ENCODE measurements at places on chromosomes 13 and 19.

GRCh38 chr13:75468098-75468497, 13.9 kb downstream of the TBC1D4 start:
- no peak for DNase-seq

- DNase-seq: no peak
Measured at GRCh38 chr13:26721251-26722121, 39.1 kb downstream of the GPR12 start.

- DNase-seq: no peak
Measured at GRCh38 chr13:58376349-58376748, 744.8 kb downstream of the PCDH17 start.

- no peak for DNase-seq
Measured at GRCh38 chr19:728011-728410, 19.3 kb downstream of the PALM start.

GRCh38 chr19:33785795-33786194, 10.9 kb upstream of the KCTD15 start:
- no peak for DNase-seq

DNA sequence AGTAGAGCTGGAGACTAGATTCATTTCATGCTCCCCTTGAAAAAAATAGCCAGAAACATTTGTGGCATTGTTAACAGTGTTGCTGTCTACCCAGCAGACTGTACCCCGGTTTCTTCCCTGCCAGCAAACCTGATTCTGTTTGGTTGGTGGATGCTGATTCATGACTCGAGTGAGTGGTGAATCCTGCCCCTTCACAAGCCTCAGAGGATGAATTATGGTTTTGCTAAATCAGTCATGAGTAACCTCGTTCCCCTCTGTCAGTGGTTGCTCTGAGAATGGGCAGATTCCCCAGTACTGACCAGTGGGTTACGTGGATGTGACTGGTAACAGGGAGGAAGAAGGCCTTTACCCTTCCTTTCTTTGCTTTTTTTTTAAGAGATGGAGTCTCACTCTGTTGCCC, 10.1 kb downstream of the NLRP12 start:
- no peak for DNase-seq

- no peak for DNase-seq
Measured at GRCh38 chr19:5103061-5103701, 134.3 kb downstream of the KDM4B start.

DNA sequence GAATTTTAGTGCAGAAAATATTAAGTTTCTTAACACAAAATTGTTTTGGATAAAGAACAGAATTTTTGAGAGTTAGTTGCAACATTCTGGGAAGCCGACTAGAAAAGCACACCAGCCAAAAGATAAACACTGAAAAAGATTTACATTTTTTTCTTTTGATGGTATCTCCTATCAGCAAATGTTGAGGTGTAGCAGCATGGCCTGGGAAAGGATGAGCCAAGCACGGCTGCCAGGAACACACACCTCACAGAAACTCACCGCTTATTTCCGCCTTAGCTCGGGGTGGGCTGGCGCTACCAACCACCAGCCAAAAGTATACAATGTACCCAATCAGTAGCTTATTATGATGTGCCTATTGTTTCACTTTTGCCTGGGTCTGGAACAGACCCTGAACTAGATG, 134.7 kb downstream of the MIPEP start:
- DNase-seq: no peak

- no peak for DNase-seq
Measured at GRCh38 chr13:48093588-48093987, 1.3 kb downstream of the MED4 start.

DNA sequence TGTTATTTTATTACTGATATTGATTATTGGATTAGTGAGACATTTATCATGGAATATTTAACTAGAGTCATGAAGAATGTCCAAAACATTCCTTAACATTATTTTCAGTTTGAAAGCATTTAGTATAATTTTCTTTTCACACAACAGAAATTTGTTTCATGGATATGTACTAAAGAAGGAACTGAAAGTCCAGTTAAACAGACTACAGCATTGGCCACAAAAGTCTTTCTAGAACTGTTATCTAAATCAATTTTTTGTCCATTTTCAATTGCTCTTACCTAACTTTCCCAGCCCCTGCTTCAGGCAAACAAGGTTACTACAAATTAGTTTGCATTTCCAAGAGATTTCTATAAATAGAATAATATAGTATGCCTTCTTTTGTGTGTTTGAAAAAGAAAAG, 1018.0 kb upstream of the PCDH20 start:
- no peak for DNase-seq

DNA sequence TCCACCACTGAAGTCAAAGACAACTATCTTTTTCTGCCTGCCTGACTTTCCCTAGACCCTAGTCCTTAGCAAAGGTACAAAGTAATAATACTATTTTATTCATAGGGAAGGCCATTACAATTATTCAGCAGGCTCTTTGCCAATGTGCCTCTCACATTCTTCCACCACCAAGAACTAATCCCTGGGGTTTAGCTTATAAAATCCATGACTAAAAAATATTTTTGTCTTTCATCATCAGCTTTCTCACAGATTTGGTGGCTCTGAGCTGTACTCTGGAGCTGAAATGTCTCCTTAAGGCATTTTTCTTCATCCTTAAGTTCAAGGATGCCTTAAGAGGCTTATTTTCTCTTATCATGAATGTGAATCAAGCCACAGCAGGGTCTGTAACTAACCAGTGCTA, 96.1 kb downstream of the OXGR1 start:
- DNase-seq: no peak

DNA sequence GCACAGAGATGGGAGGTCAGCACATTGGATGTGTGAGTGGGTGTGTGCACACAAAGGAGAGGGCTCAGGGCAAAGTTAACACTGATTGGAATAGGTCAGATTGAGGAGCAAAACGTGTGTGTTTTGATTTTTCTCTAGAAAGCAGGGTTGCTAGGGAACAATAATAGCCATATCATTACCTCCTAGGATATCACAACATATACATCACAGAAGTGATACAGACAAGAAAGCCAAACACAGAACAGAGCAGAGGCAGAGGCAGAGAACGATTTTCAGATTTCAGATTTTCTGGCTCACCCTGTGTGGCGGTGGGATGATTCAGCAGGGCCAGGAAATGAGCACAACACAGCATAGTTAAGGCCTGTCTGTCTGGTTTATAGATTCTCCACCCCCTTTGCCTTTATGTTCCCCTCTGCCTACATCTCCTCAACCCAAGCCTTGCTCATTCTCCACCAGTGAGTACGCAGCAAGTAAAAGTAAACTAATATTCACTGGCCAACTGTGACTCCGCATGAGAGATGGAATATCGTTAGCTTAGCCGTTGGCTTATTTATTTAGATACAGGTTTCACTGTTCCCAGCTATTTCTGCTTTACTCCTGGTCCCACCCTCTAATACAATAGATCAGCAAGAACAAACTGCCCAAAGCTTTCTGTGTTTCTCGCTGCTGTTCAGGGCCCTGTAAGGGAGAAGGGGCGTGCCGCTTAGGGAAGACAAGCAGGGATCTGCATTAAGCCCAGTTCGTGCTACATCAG, 182.7 kb upstream of the TSC22D1 start:
- no peak for DNase-seq

- no peak for DNase-seq
Measured at GRCh38 chr13:25237083-25237482, 50.2 kb downstream of the MTMR6 start.

DNA sequence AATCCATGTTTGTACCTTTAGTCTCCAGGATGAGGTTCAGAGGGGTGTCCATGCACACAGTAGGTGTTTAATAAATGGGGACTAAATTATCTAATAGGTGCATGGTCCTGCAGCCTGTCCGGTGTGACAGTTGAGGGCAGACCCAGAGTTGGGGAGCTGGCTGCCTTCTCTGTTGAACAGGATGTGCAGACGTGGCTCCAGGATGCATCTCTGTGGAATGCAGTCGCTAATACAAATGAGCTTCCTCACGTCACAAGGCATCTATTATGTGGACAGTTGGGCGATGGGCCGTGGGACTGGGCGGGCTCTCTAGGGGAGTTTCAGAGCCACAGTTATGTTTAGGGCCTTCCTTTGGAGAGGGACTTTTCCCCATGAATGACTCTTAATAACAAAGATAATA, 71.0 kb downstream of the SIPA1L3 start:
- DNase-seq: no peak

DNA sequence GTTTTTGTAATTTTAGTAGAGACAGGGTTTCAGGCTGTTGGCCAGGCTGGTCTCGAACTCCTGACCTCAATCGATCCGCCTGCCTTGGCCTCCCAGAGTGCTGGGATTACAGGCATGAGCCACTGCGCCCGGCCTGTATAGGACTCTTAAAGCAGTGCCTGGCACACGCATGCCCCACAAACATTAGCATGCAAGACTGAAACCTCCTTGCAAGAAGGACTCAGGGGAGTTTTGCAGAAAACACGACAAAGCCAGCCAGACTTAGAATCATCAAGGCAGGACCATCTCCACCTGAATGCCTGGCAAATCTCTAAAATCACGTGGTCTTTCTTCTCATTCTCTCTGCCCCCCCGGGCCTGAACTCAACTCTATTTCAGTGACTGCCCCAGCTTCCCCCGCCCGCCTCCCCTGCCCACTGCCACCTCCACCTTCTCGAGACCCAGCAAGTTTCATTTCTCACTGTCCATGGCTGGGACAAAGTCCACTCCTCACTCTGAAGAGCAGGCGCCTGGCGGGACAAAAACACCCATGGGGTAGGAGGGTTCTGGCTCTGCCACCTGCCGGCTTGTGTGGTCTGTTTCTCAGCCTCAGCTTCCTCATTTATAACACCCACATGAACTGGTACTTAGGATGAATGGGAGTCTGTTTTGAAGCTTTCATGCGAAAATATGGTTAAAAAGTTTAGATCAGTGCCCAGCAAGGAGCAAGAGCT, 2.4 kb downstream of the TICAM1 start:
- DNase-seq: no peak

- DNase-seq: no peak
Measured at GRCh38 chr13:30120133-30120822, 187.1 kb downstream of the KATNAL1 start.

GRCh38 chr13:31014456-31014855, 82.0 kb downstream of the TEX26 start:
- DNase-seq: no peak

- DNase-seq: no peak
Measured at GRCh38 chr13:95677564-95678266, 776 bp downstream of the DNAJC3 start.

GRCh38 chr13:67740871-67741535, 510.9 kb upstream of the PCDH9 start:
- DNase-seq: no peak

- no peak for DNase-seq
Measured at GRCh38 chr13:71949441-71949840, 82.4 kb upstream of the DACH1 start.

DNA sequence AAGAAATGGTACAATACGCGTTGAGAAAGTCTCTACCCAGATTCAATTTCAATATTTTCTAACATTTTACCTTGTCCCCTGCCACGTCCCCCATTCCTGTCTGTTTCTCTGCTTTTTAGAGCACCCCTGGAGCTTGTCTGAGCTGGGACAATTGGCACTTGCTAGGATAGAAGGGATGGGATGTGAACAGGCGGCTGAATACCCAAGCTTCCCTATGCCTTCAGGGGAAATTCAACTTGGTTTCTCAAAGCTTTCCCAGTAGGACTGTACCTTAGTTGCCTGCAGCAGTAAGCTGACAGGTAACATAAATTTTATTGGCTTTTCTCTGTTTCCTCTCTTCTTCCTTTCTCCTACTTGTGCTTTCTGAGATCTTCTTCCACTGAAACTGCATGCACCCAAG, 1663.3 kb downstream of the EFNB2 start:
- DNase-seq: no peak

GRCh38 chr13:67950603-67951002, 720.5 kb upstream of the PCDH9 start:
- no peak for DNase-seq

DNA sequence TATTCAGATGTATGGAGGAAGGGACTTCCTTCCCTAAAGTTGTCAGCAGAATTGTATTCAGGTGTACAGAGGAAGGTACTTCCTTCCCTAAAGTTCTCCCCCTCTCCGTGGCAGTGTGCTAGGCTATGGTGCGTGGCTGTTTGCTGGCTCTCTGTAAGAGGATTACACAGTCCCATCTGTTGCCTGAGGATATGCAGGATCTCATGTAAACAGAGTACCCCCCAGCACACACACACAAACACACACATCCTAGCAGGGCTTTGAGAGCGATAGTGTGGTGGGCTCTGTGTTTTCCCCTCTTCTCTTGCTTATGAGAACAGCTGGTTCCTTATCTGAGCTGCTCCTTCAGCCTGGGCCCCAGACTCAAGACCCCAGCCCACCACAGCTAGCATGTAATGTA, 10.3 kb downstream of the NEK5 start:
- DNase-seq: no peak

GRCh38 chr19:45251452-45252354, 632 bp downstream of the MARK4 start:
- DNase-seq: no peak

GRCh38 chr13:113726961-113727411, 32.0 kb upstream of the TMEM255B start:
- DNase-seq: no peak

- DNase-seq: no peak
Measured at GRCh38 chr19:33463199-33463598, 58.4 kb downstream of the PEPD start.

GRCh38 chr13:30346153-30346788, 38.9 kb upstream of the KATNAL1 start:
- DNase-seq: peak; percentile 9

DNA sequence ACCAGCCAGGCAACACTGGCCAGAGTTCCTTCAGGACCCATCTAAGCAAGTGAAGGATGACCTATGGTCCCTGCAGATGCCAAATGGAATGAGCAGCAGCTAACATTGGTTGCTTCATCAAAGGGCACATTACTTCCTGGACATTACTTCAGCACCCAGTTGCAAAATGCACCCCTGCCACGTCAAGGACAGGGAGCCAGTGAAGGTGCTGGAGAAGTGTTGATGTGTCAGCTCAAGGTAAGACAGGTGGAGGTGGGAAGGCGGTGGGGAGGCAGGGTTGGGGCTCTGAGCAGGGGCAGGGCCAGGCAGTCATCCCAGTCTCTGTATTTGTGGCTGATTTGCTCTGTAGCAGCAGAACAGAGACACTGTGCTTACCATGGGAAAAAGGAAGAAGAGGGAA, 14.6 kb downstream of the CSNK1A1L start:
- no peak for DNase-seq

DNA sequence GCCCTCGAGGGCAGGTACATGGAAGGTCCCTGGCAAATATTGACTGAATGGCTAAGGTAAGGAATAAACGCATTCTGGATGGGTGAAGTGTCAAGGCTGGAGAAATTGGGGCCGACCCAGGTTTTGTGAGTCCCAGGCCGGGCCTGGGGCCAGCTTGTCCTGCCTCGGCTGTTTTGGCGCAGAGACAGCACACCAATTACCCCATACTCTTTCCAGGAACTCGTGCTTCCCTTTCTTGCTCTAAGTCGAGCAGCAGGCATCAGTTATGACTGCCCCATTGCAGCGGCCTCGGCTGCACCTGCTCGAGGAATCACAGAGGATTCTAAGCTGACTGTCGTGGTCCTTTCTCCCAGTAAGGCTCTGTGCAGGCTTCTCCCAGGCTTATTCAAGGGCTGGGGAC, 67.1 kb downstream of the ZNF536 start:
- no peak for DNase-seq

Data from stimulated activated CD4-positive, alpha-beta T cell treated with anti-CD3 and anti-CD28 coated beads, Interleukin-15, amount 100 ng/mL, for 1 hour (primary cell).